ENCODE measurements at places on chromosomes 6 and 20.
A peak's percentile ranks its signal among the peaks of the same experiment; 100 is the strongest.

DNA sequence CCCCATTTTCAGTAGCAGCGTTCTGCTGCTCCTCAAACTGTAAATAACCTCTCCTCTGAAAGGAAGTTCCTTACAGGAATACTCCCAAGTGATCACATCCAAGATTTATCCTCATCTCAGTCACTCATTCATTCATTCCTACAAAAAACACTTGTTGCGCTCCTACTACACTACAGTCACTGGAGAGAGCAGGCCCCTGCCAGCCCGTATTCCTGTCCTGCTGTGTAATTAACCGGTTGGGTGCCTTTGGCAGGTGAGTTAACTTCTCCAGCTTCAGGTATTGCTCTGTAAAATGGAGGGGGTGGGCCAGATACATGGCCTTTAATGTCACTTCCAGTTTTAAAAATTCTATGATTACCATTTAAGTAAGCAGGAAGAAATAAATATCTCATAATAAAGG lies 15.0 kb upstream of the ZBTB24 start:
- DNase-seq: no peak

GRCh38 chr6:28206527-28206926 lies 18.5 kb upstream of the ZSCAN9 start:
- DNase-seq: no peak

DNA sequence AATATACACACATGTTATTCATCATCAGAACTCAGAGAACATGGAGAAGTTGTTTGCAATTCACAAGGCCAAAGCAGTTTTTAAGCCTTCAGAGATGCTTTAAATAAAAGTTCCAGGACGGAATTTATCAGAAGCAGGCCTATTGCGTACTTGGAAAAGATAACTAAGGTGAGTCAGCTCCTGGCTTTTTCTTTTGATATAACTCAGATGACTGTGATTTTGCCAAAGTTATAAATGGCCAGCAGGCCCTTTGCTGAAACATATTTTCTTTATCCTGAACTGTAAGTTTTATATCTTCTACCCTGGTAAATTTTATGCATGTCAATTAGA lies 55.0 kb upstream of the PLCB1 start:
- DNase-seq: no peak

GRCh38 chr20:1840817-1841553 lies 54.2 kb upstream of the SIRPA start:
- peak; percentile 42 for DNase-seq

DNA sequence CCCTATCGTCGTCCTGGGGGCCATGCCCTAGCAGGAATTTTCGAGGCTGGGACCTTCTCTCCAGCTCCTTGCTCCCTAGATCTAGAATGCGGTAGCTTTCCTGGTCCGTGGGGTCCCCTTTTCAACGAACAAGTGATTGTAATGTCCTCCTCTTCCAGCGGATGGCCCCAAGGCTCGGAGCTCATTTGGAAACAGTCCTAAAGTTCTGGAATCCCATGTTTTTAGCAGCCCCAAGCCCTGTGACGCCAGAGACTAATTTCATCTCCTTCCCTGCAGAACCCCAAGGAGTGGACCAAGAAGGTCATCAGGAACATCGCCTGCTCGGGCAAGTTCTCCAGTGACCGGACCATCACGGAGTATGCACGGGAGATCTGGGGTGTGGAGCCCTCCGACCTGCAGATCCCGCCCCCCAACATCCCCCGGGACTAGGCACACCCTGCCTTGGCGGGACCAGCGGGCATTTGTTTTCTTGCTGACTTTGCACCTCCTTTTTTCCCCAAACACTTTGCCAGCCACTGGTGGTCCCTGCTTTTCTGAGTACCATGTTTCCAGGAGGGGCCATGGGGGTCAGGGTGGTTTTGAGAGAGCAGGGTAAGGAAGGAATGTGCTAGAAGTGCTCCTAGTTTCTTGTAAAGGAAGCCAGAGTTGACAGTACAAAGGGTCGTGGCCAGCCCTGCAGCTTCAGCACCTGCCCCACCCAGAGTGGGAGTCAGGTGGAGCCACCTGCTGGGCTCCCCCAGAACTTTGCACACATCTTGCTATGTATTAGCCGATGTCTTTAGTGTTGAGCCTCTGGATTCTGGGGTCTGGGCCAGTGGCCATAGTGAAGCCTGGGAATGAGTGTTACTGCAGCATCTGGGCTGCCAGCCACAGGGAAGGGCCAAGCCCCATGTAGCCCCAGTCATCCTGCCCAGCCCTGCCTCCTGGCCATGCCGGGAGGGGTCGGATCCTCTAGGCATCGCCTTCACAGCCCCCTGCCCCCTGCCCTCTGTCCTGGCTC lies 48.5 kb downstream of the PYGB start:
- no peak for DNase-seq

DNA sequence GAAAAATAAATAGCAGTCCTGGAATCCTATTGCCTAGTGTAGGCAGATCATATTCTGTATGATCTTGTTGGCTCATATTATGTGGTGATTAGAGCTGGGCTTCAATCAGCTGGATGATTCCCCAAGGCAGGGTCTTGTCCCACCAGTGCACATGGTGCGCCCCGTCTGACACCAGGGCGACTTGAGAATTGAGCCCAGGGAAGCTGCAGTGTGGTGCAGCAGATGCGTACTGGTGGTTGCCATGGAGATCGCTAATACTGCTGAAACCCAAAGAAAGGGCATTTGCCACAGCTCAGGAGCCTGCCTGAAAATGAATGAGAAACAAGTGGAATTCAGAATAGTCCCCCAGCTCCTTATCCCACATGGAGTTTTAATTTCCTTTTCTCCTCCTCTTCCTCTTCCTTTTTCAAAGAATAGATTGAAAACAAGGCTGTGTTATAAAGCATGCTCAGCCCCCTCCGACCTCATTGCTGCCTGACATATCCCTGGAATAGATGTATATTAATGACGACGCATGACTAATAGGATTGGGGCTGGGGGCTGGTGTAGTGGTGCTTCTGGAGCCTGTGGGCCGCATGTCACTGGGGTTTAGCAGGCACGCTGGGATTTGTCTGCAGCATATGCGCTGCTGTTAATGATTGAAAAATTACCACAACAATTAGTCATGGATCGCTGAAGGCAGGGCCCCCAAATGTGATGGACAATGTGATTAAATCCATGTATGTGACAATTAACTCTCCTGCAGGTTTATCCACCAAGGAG lies 210.5 kb downstream of the FARS2 start:
- DNase-seq: peak; percentile 74

- DNase-seq: no peak
Measured at GRCh38 chr20:19756761-19757486, 1.1 kb upstream of the RIN2 start.

- no peak for DNase-seq
Measured at GRCh38 chr20:56463428-56463827, 5.0 kb upstream of the RTF2 start.

DNA sequence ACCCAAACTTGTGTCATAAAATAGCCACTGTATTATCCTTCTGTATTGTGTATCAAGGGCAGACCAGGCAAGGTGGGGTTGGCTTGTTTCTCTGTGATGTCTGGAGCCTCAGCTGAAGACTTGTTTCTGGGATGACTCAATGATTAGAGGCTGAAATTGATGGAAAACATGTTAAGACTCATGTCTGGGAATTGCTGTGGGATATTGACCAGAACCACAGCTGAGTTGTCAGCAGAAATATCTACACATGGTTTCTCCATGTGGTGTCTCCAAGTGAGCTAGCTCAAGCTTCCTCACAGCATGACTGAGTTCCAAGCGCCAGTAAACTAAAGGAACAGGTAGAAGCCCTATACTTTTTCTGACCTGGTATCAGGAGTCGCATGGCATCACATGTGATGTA lies 128.5 kb upstream of the SYNDIG1 start:
- DNase-seq: no peak

GRCh38 chr6:25694366-25694765 lies 42.4 kb downstream of the SCGN start:
- DNase-seq: no peak

DNA sequence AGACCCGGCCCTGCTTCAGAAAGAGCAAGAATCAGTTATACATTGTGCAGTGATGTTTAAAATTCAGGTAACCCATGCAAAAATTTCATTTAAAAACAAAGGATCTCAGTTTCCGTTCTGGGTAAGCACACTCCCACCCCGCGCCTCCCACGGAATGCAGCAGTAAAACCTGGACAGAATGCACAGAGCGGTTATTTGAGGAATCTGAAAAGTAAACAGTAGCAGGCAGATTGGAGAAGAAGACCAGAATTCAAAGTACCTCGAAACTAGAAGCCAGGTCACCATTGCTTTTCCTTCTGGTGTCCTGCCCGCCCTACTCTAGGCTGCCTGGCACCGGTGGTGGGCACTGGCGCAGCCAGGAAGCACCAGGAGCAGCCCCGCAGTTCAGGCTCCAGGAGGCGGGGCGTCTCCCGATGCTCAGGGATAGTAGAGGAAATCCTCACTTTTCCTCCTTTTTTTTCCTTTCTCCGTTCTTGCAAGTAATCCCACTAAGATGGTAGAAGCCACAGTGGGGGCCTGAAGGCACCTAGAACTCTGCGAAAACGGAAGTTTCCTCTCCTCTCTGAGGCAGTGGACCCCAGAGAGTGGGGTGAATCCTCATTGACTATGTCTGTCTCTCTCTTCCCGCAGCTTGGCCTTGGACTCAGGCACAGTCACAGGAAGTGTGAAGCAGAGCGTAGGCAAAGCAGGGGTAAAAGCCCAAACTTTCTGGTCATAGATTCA lies 28.3 kb downstream of the METTL24 start:
- no peak for DNase-seq

DNA sequence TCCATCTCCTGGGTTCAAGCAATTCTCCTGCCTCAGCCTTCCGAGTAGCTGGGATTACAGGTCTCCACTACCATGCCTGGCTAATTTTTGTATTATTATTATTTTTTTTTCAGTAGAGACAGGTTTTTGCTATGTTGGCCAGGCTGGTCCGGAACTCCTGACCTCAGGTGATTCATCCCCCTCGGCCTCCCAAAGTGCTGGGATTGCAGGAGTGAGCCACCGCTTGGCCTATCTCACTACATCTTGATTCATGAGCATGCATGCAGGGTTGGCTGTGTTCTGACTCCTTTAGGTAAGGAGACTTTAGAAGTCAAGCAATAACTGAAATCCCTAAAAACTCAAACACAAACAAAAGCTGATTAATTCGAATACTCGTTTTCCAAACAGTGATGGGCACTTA lies 80.9 kb downstream of the GJA1 start:
- DNase-seq: no peak

GRCh38 chr6:138105880-138106664 lies 1.1 kb downstream of the PERP start:
- DNase-seq: peak; percentile 66

- no peak for DNase-seq
Measured at GRCh38 chr6:83911278-83911677, 51.8 kb downstream of the CYB5R4 start.

- DNase-seq: no peak
Measured at GRCh38 chr6:16625291-16626265, 135.7 kb downstream of the ATXN1 start.

- no peak for DNase-seq
Measured at GRCh38 chr6:109050012-109050411, 44.6 kb downstream of the SESN1 start.

- peak; percentile 46 for DNase-seq
Measured at GRCh38 chr20:62143957-62144825, 622 bp downstream of the SS18L1 start.

Data from H9 (cell line).